HCT116 (cell line): ENCODE measurements at places on chromosomes 12 and 14. TPM values are rescaled to one million over a fixed set of nuclear protein-coding genes. Genes with fewer than 3 reads are reported as not detected.

The PPM1A gene
- 32.8 TPM for total RNA-seq

The MEG3 gene
- total RNA-seq, result 2.5 TPM

The FAR2 gene
- total RNA-seq, result 9.7 TPM

- DNase-seq, result no peak
Measured at GRCh38 chr12:28507033-28507432, 316.8 kb downstream of the CCDC91 start.

GRCh38 chr12:124456133-124456651 is 111.2 kb downstream of the NCOR2 start:
- no peak for DNase-seq

DNA sequence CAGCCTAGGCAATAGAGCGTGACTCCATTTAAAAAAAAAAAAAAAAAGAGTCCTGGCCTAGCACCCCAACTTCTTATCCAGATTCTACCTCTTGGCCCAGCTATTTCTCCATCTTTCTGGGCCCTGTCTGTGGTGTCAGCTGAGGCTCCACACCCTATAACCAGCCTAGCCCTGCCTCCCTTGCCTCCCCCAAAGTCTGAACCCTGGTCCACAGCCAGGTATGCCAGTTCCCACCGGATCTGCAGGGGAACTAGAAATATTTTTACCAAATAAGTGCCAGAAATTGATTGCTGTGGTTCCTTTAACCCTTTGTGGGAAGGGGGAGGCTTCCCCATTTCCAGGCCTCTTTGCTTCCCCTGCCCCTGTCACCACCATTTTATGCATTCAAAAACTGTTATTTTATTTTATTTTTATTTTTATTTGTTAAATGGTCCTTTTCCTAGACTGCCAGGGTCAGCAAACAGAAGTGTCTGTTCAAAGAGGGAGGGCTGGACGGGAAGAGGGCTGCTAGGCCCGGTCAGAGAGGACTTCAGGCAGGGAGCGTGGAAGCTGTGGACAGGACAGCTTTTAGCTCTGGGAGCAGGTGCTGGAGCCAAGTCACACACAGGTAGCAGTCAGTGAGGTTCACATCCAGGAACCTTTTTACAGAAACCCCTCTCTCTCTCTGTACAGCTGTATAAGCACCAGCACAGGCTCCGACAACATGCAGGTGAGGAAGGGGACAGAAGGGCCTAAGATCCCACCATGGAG is 23.2 kb downstream of the TTC9 start:
- no peak for DNase-seq

DNA sequence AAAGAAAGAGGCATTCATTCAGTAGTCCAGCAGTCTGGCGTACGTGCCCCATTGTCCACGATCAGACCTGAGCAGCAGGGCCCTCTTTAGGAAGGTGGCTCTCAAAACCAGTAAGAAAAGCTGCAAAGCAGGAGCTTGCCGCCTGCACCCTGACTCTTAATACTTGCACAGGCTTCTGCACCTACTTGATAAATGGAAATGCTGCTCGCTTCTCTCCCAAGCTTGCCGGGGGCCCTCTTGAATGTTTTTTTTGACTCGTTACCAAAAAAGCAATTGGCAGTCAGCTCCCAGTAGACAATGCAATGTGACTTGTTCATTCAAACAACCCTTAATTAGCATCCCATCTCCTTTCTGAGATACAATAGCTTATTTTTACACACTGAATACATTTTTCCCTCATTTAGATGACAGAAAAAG is 27.2 kb upstream of the PTPRB start:
- DNase-seq, result no peak

DNA sequence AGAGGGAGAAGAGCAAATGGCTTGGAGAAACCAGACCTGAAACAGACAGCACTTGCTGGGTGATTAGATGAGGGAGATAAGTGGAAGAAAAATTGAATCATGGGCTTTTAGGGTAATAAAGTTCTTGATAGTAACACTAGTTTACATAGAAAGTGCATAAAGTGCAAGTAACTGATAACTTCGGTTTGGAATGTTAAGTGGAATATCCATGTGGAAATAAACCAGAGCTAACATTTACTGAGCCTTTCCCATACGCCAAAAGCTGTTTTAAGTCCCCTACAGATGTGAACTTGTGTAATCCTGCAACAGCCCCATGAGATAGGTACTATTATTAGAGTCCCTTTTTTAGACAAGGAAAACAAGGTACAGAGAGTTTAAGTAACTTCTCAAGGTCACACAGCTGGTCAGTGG is 77.1 kb upstream of the NUDT4 start:
- no peak for DNase-seq

- no peak for DNase-seq
Measured at GRCh38 chr12:14357486-14357885, 8.0 kb upstream of the ATF7IP start.

DNA sequence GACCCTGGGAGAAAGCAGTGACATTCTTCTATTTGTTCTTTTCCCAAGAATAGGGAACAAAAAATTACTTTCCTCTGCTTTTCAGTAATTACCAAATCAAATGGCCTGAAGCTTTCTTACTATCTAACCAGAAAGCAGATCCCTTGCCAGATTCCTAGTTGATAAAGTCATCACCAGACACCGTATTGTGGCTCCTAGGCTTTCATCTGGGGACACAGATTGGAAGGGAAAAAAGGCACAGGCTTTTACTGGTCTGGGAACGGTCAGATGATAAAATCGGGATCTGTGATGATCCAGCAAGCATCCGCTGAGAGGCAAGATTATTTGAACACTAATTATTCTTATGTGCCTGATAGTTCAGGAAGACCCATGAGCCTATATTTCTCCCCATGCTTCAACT is 79.1 kb upstream of the BCL2L14 start:
- no peak for DNase-seq

DNA sequence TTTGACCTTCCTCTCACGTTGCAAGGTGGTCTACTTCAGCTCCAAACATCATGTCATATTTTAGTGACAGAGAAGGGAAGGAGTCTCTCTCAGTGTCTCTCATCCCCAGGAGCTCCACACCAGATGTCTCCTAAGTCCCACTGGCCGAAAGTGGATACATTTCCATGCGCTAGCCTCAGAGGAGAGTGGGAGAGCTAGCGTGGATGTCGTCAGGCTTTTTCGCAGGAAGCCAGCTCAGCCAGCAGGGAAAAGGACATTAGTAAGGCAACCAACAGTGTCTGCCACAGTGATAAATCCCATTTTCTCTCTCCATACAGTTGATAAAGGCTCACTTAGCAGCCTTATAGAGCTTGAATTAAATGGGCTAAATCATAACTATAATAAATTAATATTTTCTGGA is 155.7 kb downstream of the PELI2 start:
- no peak for DNase-seq

DNA sequence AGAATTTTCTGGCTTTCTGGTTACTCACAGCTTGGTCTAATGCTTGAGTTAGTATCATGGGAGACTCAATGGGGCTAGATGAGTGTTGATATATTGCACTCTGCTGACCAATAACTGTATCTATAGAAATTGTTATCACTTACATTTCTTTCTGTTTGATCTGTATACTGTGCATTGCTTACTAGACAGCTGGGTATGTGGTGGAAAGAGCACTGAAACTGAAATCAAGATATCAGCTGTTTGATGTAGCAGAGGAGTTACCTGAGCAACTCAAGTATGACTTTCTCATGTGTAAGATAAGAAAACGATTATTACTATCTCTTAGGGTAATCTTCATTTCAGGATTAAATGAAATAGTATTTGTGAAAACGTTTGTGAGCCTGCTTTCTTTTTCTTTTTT is 183.0 kb downstream of the SLC15A5 start:
- no peak for DNase-seq
